MG63 (cell line): ENCODE measurements at places on chromosomes 11 and 22. TPM values are rescaled to one million over a fixed set of nuclear protein-coding genes. Genes with fewer than 3 reads are reported as not detected.

UPK3A gene
- total RNA-seq = not detected in 2 replicates

C11orf42 gene
- total RNA-seq = not detected in 2 replicates

SEPTIN5 gene
- total RNA-seq = 18.9 and 30.7 TPM in 2 replicates

RPLP2 gene
- 770 and 1,105 TPM in 2 replicates for total RNA-seq

OR6A2 gene
- total RNA-seq = not detected in 2 replicates

NADSYN1 gene
- 18.6 and 34.7 TPM in 2 replicates for total RNA-seq

CARD16 gene
- total RNA-seq = 0.30 TPM in 1 of 2 replicates, not detected in the other

C11orf87 gene
- total RNA-seq = not detected in 2 replicates

RHBDD3 gene
- total RNA-seq = 18.3 and 46.7 TPM in 2 replicates

IFTAP gene
- total RNA-seq = 20.3 and 39.3 TPM in 2 replicates

GGT5 gene
- total RNA-seq = not detected in 2 replicates

HSPA8 gene
- 3,730 and 5,410 TPM in 2 replicates for total RNA-seq

TSGA10IP gene
- not detected in 2 replicates for total RNA-seq

IFITM1 gene
- total RNA-seq = 26.5 and 62.6 TPM in 2 replicates

- no peak for DNase-seq
Measured at GRCh38 chr11:31649129-31649966, 139.8 kb downstream of the ELP4 start.

GRCh38 chr11:117289795-117290194 lies 1.4 kb upstream of the BACE1-AS start:
- DNase-seq = no peak

GRCh38 chr11:12207384-12208150 lies 97.2 kb downstream of the MICAL2 start:
- DNase-seq = no peak

- no peak for DNase-seq
Measured at GRCh38 chr11:124951341-124951740, 2.7 kb upstream of the CCDC15 start.

DNA sequence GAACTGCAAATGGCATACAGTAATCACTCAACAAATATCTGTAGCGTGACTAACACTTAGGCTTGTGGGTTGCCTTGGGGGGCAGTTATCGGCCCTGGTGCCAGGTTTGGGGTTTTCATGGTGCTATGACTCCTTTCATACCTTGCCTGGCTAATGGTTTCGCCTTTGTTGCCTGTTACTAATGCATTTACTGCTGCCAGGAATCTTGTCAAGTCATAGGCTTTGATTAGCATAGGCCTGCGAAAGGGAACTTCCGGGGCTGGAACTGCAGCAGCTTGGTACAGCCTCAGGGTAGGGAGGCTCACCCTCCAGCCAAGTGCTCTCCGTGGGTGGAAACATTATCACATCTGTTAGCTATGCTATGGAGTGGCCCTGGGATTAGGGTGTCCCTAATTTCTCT lies 13.2 kb downstream of the SLC25A18 start:
- DNase-seq = peak; percentile 96

DNA sequence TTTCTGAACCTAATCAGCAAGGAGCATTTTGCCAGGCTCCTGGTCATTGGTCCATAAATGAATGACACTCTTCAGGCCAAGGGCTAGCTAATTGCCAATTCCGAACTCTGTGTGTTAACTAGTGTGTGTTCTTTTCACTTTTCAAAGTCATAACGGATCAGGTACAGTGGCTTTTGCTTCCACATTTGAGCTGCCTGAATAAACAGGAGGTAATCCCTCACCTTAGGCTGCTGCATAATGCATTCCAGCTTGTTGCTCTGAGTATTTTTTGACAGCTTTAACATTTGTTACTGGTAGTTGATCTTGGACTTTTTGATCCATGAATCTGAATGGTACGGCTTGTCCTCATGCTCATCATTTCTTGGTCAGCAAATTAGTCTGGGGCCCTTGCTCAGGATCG lies 485.1 kb downstream of the CNTN5 start:
- DNase-seq = no peak

DNA sequence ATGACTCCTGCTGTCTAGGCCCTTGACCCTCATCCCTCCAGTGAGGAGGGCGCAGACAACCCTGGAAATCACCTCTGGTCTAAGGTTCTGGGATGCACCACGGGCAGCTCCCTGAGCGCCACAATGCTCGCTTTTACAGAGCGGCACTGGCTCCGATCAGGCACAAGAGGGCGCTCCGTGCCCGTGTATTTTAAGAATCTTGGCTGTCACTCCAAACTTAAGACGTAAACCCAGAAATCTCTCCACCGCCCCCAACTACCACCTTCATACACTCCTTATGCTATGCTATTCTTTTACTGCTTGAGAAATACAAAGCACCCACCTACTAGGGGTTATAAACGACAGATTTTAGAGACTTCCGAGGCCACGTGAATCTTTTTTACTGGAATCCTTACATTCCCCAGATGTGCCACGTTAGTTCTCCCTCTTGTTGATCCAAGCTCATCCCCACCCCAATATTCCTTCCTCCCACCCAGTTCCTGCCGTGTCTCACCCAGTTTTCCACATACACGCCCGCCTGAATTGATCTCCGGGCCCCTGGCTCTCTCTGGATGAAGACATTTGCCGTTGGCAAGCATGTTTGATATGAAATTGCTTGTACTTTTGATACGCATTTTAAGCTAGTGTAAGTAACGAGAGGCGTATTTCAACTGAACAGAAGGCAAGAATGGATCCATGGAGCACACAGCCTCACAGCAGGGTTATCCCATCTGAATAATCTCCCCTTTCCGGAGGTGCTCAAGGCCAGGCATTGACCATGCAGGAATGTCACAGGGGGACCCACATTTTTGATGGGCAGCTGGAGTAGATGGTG lies 453.5 kb downstream of the OPCML start:
- peak; percentile 26 for DNase-seq

DNA sequence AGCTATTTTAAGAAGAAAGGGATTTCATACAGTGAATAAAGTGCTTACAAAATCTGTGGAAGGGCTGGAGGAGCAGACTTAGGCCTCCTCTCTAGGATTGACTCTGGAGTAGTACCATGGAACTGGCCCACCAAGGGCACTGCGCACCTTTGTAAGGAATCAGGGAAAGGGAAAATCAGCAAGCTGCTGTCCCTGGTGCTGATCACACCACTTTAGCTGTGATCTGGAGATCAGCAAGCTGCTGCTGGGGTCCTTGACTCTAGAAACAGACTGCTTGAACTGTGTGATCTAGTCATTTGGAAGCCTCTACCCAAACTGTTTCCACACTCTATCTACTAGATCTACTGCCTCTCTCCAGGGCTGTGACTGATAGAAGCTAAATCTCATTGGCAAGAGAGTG lies 18.4 kb upstream of the TECTA start:
- no peak for DNase-seq

DNA sequence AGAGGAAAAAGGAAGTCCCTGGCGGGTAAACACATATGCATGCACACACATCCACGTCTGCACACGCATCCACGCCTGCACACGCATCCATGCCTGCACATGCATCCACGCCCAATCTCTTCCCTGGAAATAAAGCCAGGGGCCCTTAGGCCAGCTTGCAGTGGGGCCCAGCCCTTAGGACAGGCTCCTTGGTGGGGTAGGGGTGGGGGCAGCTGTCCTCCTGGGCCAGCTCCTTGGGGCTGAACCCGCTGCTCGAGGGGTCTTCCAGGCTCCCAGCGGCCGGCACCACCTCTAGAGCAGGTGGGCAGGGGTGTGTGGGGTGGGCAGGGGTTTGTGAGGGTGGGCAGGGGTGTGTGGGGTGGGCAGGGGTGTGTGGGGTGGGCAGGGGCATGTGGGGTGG lies 1.9 kb downstream of the C11orf21 start:
- DNase-seq = no peak

DNA sequence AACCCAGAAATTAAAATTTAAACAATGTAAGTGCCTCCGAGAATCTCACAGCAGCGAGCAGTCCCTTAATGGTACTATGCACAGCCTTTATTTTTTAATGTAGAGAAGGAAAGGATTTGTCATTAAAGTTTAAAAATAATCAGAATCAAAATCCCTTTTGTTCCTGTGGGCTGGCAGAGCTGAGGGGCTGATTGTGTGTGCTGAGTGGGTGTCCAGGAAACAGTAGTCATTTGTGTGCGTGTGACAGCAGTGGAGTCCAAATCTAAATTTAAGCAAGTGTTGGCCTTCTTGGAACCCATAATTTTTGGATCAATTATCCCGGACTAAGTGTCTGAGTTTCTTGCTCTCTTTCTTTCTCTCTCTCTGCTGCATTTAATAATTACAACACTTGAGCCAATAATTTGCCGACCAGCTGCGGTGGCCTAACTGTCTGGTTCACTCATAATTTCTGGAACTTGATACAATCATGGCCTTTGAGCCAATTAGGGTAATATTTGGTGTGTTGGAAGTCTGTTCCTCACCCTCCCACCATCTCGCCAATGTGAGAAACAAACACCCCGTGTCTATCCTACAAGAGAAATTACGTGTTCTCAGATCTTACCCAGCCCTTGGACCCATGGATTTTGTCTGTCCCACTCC lies 528.0 kb downstream of the SOX6 start:
- DNase-seq = no peak

- DNase-seq = no peak
Measured at GRCh38 chr22:47126344-47126811, 363.9 kb downstream of the TBC1D22A start.

DNA sequence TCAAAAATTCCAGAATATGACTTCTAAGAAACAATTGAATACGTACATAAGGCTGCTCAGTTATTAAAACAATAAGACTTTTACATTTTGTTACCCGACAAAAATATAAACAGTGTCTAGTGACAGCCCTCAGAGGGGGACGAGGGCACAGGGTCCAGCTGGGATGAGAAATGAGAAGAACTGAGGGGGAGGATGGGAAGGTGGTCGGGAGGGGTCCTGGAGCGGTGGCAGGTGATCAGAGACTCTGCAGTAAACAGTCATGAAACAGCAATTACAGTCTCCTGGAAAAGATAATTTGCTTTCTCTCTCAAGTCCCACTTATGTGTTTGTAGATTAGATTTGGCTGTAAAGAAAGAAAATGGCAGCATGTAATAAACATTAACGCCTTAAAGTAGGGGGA lies 56.0 kb downstream of the PACSIN2 start:
- DNase-seq = no peak

DNA sequence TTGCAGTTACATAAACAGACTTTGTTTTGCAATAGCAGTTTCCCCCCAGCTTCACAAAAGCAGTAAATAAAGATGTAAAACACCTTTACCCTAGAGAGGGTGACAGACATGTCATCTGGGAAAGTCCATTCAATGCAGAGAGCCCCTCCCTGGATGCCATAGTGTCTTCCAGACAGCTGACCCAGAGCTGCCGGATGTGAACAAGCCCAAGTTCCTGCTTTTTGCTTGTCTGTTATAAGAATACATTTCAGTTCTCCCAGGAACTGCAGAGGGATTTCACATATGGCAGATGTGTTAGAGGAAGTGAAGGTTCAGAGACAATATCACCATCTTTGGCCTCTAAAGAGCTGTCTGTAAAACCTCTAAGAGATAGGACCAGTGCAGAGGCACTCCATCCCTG lies 48.9 kb downstream of the RELT start:
- no peak for DNase-seq

GRCh38 chr22:21712751-21713427 lies 22.7 kb downstream of the YPEL1 start:
- DNase-seq = peak; percentile 46

DNA sequence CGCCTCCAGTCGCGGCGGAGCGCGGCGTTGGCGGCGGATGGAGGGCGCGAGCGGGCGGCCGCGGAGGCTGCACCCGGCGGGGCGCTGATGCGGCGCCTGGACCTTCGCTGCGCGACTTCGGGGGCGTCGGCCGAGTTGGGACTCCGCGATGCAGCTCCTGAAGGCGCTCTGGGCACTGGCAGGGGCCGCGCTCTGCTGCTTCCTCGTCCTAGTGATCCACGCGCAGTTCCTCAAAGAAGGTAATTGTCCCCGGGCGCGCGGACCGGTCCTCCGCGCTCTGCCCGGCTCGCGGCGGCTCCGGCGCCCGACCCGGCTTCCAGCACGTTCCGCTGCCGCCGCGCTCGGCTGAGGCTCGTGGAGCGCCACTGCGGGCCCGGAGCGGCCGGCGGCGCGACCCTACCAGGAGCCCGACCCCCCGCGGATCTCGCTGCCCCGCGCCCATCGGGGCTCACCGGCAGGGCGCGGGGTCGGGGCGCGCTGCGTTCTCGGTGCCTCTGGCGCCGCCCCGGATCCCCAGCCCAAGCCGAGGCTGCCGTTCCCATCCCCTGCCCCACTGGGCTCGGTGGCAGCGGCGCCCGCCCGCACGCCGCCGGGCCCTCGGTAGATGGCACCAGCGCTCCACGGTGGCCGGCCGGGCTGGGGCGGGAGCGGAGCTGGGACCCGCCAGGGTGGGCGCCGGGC lies 1251.2 kb downstream of the BRD1 start:
- no peak for DNase-seq

- peak; percentile 55 for DNase-seq
Measured at GRCh38 chr11:82864268-82864667, 36.0 kb downstream of the PRCP start.

DNA sequence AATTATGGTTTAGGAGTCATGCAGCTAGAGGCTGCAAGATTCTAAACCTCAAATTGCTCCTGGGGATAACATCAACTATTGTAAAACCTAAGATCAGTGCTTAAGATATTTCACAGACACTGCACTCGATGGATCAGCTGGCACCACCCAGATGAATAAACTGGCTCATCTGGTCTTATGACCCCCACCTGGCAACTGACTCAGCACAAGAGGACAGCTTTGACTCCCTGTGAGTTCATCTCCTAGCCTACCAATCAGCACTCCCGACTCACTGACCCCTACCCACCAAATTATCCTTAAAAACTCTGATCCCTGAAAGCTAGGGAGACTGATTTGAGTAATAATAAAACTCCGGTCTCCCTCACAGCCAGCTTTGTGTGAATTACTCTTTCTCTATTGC lies 782 bp upstream of the TTC12 start:
- DNase-seq = no peak

DNA sequence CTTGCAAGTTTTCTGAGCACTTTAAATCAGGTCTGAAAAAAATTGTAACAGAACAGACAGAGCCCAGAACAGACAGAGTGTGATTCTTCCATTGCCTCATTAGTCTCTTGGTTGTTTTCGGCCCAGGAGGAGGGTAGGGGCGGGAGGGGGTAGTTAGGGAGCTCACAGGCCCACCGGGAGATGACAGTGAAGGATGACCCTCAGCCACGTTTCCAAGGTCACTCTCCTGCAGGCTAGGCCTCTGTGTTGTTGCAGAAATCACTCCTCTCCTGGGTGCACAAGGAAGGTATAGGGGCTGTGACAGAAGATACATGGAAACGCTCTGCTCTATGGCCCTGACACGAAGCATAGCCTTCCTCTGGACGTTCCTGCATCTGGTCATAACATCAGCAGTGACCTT lies 69.3 kb downstream of the ABTB2 start:
- DNase-seq = no peak
